ENCODE measurements at places on chromosomes 5 and 9.

- DNase-seq, result no peak
Measured at GRCh38 chr9:130301483-130302286, 36.1 kb downstream of the HMCN2 start.

DNA sequence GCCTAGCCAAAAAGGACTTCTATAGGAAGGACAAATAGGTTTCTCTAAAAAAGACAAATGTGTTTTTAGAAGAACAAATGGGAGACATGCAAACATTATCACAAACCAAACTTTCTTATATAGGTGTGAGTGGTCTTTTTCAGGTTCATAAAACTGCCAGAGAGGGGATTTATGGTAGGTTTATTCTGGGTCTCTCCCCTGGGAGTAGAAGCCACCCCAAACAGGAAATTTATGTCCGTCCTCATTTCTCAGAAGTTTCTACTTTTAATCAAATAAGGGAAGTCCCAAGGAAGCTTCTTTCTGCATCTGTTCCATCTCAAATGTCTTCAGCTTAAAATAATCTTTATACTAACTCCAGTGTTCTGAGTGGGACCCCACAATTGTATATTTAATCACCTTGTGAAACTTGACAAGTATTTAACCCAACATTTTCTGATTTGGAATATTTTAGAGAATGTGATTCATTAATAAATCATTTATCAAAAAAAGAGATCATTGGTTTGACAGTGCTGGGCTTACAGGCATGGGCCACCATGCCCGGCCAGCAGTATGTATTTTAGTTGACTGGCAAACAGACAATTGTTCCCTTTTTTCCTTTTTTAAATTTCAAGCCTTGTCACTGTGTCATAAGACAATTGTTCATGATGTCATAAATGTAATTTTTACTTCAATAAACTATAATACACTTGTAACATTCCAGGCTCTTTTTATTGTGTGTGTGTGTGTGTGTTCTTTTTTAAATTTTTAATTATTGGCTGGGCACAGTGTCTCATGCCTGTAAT is 44.6 kb upstream of the GLDC start:
- DNase-seq, result no peak

- no peak for DNase-seq
Measured at GRCh38 chr9:102209176-102209575, 470.7 kb upstream of the GRIN3A start.

DNA sequence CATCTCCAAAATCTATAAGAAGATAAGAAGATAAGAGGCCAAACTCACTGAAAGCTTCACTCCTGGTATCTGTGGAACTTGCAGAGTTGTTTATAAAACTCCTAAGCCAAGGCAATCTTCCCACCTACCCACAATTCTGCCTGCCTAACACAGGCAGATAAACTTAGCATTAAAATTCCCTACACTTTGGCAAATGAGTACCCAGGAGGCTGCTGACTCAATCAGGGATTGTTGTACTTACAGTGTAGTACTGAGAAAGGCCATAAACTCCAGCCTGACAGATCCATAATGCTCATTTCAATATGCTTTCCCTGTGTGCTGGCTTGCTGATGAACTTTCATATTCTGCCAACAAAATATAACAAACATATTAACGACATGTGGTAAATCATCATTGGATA is 725.2 kb downstream of the BRINP1 start:
- no peak for DNase-seq

- DNase-seq, result no peak
Measured at GRCh38 chr5:96324708-96325107, 108.3 kb downstream of the PCSK1 start.

DNA sequence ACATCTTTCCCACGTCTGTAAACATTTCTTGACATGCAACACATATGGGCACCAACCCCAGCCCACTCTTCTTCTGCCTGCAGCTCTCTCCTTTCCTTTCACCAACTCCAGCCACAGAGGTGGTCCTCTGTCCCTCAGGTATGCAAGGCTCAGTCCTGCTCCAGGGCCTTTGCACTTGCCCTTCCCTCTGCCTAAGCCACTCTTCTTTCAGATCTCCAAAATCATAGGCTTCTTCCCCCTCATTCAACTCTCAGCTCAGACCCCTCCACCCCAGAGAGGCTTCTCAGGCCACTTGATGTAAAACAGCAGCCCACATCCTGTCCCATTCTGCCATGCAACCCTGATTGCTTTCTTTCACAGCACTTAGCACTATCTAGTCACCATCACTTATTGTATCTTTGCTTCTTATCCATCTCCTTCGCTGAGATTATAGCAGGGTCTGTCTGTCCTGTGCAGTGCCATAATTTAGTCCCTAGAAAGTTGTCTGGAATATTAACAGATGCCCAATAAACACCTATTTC is 3.4 kb downstream of the LIFR start:
- no peak for DNase-seq

Data from activated CD4-positive, alpha-beta T cell treated with anti-CD3 and anti-CD28 coated beads, Interleukin-2, amount 50 U/mL, for 16 hours (primary cell).